ENCODE measurements at places on chromosomes 6 and 20.

GRCh38 chr20:34015401-34016335 is 22.0 kb downstream of the RALY start:
- no peak for DNase-seq

- no peak for DNase-seq
These were observed 60.0 kb downstream of the PTPN1 start for GRCh38 chr20:50569864-50570836.

DNA sequence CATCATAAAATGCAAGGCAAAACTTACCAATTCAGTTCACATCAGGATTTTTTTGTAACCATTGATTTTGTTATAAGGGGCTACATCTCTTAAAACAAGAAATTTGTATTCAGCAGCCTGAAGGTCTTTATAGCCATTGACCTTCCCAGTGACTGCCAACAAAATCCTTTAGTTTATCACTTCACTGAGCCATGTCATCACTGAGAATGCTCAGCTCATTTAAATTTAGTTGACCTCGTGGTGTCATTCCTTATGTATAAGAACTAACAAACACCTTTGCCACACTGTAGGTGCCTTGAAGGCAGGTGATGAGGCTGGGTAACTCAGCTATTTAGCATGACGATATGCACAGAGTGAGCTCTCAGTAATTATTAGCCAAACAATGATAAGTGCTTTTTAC is 77.7 kb downstream of the GRM1 start:
- no peak for DNase-seq

DNA sequence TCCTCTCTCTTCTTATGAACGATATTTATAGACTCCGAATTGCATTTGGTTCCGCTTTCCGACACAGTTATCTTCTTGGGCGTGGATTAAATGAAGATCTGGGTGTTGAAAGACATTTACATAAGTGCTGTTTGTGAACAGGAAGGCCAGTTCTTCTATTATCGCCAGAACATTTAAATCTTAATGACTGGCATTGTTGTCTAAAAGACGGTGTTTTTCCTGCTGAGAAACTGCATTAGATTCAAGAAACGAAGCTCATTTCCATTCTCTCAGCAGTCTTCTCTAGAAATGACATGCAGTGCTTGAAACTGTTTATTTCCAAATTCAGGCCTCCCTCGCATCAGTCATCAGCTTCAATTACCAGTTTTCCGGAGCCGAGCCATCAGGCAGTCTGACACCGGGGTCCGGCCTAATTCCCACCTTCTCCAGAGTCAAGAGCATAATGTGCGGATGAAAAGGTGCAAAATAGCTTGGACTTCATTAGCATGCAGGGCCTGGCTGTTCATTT is 16.0 kb downstream of the LINC00237 start:
- DNase-seq = no peak

- DNase-seq = no peak
These were observed 1.0 kb downstream of the SCML4 start for GRCh38 chr6:107823047-107823557.

- no peak for DNase-seq
These were observed 144.3 kb upstream of the ZNF184 start for GRCh38 chr6:27617046-27617687.

DNA sequence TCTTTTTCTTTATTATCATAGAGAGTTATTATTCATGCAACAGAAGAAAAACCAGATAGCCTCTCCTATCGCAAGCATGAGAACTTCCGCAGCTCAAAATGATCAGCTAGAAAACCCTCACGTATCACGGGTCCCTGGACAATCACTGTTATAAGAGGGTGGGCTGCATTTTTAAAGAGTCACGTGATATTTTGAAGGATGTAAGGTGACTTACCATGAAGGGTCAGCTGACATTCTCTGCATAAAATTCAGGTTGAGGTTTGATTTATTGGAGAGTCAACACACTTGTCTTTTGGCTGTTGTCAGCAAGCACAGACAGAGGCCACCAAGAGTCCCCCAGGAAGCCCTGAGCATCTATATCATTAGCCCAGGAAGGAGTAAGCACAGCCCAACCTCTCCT is 39.5 kb downstream of the ID4 start:
- DNase-seq = no peak

DNA sequence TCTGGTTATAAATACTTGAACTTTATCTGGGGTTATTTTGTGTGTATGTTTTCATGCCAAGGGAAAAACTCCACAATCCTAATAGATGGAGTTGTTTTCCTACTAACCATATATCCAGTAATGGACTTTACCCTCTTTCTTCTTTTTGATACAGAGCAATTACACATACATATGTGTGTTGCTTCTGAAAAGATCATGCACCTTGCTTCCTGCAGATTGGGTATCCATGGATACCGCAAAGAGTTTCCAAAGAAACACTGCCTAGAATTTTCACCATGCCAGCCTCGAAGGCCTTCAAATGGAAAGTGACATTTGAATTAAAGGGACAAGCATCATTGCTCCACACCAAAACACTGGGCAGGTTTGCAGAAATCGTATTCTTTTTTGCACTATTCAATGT is 26.8 kb downstream of the HDDC2 start:
- DNase-seq = no peak

GRCh38 chr6:25548451-25548850 is 103.6 kb upstream of the SCGN start:
- DNase-seq = no peak

- no peak for DNase-seq
These were observed 597.4 kb upstream of the HS3ST5 start for GRCh38 chr6:114940181-114940580.

- no peak for DNase-seq
These were observed 6.2 kb upstream of the LMBRD1 start for GRCh38 chr6:69802995-69803394.

DNA sequence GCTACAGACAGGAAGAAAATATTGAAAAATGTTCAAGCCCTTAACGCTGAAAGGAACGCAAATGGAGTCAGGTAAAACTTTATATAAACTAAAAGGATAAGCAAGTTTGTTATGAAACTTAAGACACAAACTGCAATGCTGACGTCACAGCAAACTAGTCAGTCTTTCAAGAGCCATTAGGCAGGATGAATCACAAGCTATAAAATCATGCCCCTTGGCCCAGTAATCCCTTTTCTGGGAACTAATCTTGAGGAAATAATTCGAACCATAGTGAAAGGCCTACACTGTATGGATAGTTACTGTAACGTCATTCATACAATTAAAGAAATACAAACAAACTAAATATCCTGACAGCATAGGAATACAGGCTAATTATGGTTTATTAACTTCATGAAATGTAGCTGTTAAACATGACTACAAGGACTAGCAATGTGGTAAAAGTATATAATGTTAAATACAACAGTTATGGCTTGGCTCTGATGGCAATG is 42.7 kb upstream of the HINT3 start:
- DNase-seq = no peak

GRCh38 chr6:18266523-18266912 is 2.2 kb upstream of the DEK start:
- DNase-seq = no peak

- peak; percentile 90 for DNase-seq
These were observed 24.6 kb downstream of the RIPOR2 start for GRCh38 chr6:24910961-24911725.

DNA sequence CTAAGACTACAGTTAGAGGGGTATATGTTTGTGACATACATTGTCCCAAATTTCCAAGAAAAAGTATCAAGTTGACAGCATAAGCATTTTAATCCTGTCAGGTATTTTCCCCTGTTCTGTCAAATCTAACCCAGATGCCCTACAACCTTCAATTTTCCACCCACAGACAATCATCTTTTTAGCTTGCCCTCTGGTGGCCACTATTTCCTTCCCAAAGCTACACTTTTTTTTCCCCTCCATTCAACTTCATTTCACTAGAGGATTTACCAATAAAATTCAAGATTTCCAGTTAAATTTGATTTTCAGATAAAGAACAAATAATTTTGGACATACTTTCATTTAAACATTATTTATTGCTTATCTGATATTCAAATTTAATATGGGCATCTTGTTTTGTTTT is 286.6 kb downstream of the TENT5A start:
- no peak for DNase-seq

GRCh38 chr6:161082215-161082614 is 90.6 kb downstream of the MAP3K4 start:
- DNase-seq = no peak

DNA sequence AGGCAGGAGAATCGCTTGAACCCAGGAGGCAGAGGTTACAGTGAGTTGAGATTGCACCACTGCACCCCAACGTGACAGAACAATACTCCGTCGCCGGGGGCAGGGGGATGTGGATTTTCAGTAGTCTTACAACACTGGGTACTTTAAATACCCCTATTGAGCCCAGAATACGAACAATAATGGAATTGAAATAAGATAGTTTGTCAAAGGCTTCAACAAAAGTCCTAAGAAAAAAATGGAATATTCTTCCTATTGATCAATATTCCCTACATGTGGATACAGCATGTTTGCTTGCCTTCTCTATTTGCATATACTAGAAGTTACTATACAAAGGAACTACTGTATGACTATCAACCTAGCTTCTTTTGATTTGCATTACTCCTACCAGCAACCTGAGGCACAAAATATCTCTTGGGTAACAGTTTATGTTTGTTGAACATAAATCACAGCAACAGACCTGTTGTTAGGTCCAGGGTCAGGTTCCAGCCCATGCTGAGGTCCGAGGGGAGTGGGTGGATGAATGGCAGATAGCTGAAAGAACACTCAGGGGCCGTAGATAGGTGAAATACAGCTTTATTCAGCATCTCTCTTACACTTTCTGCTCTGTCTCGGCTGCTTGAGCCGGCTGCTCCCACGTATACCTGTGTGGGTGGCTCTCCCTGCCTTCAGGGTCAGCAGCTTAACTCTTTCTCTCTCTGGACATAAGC is 23.8 kb downstream of the MAN1A1 start:
- no peak for DNase-seq

GRCh38 chr20:5729348-5729747 is 20.9 kb upstream of the SHLD1 start:
- DNase-seq = no peak

GRCh38 chr6:112298816-112299281 is 44.5 kb upstream of the LAMA4 start:
- DNase-seq = no peak

DNA sequence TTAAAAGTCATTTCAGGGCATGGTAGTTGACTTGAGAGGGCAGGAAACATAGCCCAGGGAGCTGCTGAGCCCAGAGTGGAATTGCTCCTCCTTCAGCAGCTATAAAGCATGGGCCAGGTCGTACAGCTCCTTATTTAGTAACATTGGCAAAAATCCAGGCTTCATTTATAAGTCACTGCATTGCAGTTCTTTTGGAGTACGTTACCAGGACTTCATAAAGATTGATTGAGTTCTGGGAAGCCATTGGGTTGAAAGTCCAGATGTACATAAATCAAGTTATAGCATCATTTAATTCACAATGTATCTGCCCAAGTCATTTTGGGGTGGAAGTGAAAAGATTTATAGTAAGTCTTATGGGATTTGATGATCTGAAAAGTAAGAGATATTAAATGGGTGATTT is 53.0 kb upstream of the ANKEF1 start:
- no peak for DNase-seq

DNA sequence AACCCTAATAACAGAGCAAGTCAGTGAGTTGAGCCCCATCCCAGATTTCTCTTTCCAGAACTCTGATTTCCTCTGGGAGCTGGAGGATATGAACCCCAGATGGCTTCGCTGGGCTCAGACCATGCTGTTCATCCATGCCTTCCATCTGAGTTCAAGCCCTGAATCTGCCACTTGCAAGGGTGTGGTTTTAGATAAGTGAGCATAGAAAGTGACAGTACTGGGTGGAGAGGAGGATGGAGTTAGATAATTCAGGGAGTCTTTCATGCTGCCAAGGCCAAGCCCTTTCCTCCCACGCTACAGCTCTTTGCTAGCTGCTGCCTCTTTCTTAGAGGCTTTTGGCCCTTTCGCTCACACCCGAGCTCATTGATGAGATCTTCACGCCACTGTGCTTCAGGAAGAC is 57.2 kb upstream of the MAFB start:
- DNase-seq = no peak

DNA sequence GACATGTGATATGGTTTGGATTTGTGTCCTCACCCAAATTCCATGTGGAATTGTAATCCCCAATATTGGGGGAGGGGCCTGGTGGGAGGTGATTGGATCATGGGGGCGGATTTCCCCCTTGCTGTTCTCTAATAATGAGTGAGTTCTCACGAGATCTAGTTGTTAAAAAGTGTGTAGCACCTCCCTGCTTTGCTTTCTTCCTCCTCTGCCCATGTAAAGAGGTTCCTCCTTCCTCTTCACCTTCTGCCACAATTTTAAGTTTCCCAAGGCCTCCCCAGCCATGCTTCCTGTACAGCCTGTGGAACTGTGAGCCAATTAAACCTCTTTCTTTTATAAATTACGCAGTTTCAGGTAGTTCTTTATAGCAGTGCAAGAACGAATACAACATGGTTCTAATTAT is 2.1 kb upstream of the ZNF451 start:
- no peak for DNase-seq

- DNase-seq = no peak
These were observed 18.6 kb downstream of the DYNLT1 start for GRCh38 chr6:158625881-158626305.

- no peak for DNase-seq
These were observed 270.0 kb downstream of the CDH26 start for GRCh38 chr20:60228255-60228654.

- no peak for DNase-seq
These were observed 4.8 kb upstream of the PRPH2 start for GRCh38 chr6:42727087-42727611.

- no peak for DNase-seq
These were observed 18.3 kb downstream of the CAPN11 start for GRCh38 chr6:44176762-44177509.

- DNase-seq = no peak
These were observed 406.9 kb downstream of the CDH26 start for GRCh38 chr20:60365064-60365666.

DNA sequence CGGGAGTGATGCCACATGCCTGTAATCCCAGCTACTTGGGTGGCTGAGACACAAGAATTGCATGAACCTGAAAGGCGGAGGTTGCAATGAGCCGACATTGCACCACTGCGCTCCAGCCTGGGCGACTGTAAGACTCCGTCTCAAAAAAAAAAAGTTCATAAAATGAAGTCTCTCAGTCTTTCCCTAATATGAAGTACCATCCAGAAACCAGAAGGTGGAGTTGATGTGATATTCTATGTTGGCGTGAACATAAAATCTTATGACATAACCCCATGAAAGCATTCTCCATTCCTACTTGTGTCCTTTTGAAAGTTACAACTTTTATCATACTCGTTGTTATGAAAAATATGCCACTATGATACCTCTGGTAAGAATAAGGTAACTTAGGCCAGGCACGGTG is 5.7 kb downstream of the SOD2 start:
- no peak for DNase-seq
